Hematopoietic multipotent progenitor cell treated with erythropoietin and hydrocortisone succinate and interleukin-3 and kit ligand, for 15 days (in vitro differentiated cells): ENCODE measurements at places on chromosomes 5 and 9.

GRCh38 chr5:95983080-95983479, 21.4 kb upstream of the ELL2 start:
- DNase-seq: no peak

DNA sequence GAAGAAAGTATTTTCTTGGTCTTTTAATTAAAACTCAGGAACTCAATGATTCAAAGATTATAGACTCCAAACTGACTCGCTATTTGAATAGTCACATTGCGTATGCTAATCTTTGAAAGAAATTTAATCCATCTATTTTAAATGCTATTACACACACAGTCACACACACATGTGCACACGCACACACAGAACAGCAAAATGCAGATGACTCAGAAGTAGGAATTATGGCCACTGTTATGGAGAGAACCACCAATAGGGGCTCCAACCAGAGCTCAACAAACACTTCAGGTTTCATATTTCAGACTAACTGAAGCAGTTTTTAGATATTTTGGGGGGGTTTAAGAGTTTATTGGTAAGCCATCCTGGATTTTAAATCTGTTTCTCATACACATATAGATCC, 1917.9 kb downstream of the EFNA5 start:
- no peak for DNase-seq

- DNase-seq: no peak
Observed at GRCh38 chr5:178213003-178213461, 8.7 kb downstream of the HNRNPAB start.

DNA sequence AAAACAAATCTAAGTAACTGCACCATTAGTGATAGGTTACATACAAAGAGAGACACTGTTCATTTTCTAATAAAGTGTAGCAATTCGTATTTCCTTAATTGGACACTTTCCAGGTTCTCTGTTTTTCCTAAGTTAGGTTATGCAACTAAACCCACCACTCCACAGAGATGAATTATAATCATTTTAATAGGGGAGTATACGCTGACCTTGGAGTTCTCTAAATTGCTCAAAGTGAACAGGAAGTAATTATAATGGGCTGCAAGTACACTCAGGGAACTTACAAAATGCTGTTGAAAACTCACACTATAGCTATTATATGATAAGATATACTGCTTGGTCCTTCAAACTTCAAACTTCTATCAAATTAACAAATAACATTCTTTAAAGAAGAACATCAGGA, 18.2 kb upstream of the ADCY2 start:
- DNase-seq: no peak
